CD4-positive, alpha-beta T cell treated with Interleukin-1 beta for 1 hour (primary cell): ENCODE measurements at places on chromosomes 4 and X.

DNA sequence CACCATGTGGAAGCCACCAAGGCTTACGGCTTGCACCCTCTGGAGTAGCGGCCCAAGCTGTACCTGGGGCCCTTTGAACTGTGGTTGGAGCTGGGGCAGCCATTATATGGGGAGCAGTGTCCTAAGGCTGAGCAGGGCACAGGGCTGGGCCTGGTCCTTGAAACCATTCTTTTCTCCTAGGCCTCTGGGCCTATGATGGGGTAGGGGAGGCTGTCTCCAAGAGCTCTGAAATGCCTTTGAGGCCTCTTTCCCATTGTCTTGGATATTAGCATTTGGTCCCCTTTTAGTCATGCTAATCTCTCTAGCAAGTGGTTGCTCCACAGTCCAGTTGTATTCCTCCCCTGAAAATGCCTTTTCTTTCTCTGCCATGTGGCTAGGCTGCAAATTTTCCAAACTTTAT lies 96.4 kb upstream of the ARX start:
- DNase-seq, result no peak

DNA sequence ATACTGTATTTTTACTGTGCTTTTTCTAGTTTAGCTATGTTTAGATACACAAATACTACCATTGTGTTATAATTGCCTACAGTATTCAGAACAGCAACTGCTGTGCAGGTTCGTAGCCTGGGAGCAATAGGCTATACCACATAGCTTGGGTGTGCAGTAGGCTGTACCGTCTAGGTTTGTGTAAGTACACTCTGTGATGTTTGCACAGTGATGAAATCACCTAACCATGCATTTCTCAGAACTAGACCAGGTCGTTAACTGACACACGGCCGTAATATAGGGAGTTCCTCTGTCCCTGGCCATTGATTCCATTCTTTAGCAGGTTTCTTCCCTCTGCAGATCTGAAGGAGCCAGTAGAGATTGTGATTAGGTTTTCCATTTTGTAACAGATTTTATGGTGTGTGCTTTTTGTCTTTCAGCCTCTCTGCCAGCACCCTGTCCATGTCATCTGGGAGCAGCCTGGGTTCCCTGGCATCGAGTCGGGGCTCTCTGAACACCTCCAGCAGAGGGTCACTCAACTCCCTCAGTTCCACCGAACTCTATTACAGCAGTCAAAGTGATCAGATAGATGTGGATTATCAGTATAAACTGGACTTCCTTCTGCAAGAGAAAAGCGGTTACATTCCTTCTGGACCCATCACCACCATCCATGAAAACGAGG lies 59.5 kb downstream of the CLDN22 start:
- no peak for DNase-seq

GRCh38 chr4:169823685-169824084 lies 65.9 kb upstream of the HPF1 start:
- peak; percentile 2 for DNase-seq

- no peak for DNase-seq
These were observed 2012.4 kb upstream of the IGFBP7 start for GRCh38 chr4:59122626-59123025.

GRCh38 chrX:39802354-39802753 lies 295.4 kb downstream of the BCOR start:
- DNase-seq, result no peak

DNA sequence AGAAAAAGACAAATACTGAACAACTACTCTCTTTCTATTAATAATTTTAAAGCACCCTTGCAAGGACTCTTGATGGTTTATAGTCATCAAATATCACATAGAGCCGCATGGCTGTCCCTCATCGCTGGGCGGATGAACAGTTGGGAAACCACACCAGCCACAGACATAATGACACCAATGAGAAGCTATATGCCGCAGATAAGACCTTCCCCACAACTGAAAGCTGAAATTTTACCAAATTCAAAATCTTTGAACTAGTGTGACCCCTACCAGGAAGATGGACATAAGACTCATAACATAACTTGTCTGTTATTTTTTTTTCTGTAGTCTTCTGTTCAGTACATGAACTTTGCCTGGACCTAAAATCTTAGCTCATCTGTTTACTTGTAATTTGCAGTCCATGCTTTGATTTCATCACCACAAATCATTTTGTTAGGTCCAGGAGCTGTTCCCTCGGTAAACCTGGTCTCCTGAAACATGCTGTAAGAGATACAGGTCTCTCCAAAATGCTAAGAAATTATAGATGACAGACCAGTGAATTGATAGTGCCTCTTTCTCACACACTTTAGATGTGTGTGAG lies 157.3 kb upstream of the RAPGEF2 start:
- no peak for DNase-seq

- no peak for DNase-seq
These were observed 1.6 kb upstream of the HADH start for GRCh38 chr4:107987916-107988762.

GRCh38 chrX:113058634-113059033 lies 218.0 kb upstream of the AMOT start:
- no peak for DNase-seq

DNA sequence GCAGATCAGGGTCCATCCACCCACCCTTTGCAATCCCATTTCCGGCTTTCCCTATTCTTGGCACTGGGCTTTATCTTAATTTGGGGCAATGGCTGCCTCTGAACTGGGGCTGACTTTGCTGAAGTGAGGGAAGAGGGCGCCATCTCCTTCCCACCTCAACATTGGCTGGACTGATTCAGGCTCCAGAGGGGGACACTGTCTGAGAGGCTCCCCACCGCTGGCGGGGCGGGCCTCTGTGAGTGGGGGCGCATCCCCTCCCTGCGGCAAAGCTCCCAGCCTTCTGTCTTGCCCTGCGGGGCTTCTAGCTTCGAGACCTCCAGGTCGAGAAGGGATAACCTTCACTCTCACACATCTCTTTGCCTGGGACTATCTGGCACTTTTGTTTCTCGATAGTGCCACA lies 85.8 kb downstream of the PHKA2 start:
- no peak for DNase-seq
